ENCODE measurements at places on chromosomes 11 and 22.

DNA sequence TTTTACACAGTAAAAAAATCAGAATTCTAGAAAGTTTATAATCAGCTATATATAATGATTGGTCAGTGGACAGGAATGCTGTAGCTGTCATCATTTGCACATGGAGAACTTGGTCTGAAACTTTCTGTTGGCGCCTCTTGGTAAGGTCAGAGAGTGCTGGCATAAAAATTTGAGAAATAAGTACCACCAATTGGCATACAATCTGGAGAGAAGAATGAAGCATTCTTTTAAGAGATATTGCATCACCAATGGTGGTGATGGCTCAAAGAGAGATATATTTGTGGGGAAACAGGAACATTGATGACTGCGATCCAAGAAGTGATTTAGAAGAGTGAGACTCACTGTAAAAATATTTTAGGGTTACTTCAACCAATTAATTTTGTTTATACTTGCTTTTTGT lies 19.8 kb upstream of the OOSP1 start:
- no peak for DNase-seq

DNA sequence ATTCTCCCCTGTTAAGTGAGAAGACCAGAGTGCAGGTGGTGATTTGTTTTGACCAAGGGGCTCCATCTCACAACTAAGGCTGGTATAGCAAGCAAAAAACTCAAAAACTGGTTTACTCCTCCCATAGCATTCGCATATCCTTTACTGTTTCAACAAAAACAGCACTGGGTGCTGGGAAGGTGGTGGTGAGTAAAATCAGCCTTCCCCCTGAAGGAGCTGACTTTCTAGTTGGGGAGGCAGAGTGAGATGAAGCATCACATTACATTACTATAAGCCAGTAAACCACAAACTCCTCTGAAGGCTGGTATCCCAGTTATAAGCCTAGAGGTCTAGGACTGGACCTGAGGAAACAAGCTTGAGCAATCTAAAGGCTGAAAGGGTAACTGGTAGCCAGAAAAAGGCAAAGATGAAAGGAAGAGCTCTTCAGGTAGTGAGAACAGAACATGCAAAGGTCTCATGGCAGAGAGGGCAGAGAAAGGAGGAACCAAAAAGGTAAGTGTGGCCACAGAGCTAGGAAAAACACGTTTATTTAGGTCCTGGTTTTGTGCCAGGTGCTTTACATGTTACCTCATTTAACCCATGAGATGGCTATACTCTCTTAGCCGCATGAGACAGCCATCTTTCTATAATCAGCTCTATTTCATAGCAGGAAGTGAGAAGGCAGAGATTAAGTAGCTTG lies 22.3 kb downstream of the TMEM123 start:
- peak; percentile 54 for DNase-seq

DNA sequence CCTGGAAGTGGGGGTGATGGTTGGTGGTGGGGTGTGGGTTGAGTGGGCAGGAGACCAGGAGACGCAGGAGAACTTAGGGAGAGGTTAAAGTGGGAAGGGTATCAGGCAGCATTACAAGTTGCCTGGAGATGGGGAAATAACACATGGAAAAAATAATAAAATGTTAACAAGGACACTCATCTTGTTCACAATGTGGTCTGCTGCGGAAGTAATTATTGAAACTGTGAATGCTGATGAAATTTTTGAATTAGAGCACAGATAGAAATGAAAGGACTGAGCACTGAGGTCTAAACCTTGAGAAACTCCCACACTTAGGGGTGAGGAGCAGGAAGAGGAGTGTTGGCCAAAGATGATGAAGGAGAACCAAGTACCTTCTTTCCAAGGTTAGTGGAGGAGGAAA lies 346.0 kb upstream of the PLET1 start:
- DNase-seq, result no peak

DNA sequence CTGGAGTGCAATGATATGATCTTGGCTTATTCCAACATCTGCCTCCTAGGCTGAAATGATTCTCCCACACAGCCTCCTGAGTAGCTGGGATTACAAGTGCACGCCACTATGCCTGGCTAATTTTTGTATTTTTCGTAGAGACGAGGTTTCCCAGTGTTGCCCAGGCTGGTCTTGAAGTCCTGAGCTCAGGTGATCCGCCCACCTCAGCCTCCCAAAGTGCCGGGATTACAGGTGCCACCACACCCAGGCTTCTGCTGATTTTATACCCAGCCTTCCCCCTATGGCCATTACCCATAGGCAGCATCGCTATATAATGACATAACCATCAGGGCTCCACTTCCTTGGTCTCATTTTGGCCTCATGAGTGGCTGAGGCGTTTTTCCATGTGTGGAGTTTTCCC lies 60.6 kb upstream of the RAB1B start:
- no peak for DNase-seq

GRCh38 chr22:20656902-20657836 lies 116.7 kb upstream of the SERPIND1 start:
- DNase-seq, result no peak

GRCh38 chr22:44033694-44034093 lies 9.6 kb downstream of the PARVB start:
- no peak for DNase-seq

GRCh38 chr11:69442807-69443137 lies 38.7 kb upstream of the LINC01488 start:
- DNase-seq, result no peak

- peak; percentile 49 for DNase-seq
Observed at GRCh38 chr22:30262917-30263741, 3.5 kb downstream of the OSM start.

DNA sequence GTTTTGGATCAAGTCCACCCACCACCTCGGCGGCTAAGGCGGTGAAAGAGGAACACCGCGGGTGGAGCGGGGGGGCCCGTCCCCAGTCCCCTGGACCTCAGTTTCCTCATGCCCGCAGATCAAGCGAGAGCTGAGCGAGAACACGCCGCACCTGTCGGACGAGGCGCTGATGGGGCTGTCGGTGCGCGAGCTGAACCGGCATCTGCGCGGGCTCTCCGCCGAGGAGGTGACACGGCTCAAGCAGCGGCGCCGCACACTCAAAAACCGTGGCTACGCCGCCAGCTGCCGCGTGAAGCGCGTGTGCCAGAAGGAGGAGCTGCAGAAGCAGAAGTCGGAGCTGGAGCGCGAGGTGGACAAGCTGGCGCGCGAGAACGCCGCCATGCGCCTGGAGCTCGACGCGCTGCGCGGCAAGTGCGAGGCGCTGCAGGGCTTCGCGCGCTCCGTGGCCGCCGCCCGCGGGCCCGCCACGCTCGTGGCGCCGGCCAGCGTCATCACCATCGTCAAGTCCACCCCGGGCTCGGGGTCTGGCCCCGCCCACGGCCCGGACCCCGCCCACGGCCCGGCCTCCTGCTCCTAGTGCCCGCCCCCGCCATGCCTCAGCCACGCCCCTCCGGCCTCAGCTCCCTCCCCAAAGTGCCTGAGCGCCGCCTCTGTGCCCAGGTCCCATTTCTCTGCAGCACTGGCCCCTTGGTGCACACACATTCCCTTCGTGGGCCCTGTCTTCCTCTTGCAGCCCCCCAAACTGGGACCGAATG lies 12.7 kb downstream of the MAFF start:
- DNase-seq, result no peak

DNA sequence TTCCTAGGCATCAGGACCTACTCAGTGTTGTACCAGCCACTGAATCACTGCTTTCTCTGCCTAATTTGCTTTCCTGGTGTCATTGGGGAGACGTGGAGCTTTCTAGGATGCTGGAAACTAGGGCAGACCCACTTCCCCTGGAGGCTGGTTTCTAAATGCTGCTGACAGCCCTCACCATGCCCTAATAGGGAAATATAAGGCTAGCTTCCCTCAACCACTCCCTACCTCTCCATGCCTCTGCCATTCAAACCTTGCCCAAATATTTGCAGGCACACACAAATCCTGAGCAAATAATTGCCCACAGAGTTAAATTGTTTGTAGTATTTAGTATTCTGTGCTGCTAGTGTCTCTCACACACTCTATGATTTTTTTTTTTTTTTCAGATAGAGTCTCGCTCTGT lies 310.2 kb downstream of the DDX10 start:
- no peak for DNase-seq

DNA sequence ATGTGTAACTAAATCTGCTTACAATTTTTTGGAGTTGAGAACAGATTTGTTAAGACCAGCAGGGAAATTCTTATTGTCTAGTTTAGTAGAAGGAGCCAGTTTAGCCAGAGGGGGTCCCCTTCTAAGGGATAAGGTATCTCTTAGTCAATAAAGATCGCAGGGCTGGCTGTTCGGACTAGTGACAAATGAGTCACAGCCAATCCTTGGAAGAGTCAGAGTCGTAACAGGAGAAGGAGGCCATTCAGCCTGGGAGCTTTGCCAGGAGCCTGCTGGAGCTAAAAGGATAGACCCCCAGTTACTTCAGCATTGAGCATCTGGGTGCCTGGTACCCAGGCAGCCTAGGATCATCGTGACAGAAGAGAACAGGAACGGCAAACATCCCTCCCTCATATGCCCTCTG lies 191.6 kb upstream of the ARHGAP20 start:
- no peak for DNase-seq

DNA sequence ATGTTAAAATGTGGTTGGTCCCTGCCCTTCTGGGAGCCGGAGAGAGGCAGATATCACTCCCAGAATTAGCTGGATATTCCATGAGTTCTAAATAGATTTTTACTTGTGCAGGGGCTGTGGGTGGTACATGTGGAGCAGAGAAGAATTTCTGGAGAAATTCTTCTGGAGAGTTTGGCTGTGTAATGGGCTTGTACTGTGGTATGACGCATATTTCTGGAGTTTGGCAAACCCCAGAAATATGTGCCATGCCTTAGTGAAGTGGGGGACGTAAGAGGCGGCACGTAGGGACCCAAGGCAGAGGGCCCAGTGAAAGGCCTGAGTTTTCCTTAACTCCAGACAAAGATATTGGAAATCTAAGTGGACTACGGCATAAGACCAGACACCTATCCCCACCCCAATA lies 51.3 kb upstream of the TBCEL start:
- no peak for DNase-seq

DNA sequence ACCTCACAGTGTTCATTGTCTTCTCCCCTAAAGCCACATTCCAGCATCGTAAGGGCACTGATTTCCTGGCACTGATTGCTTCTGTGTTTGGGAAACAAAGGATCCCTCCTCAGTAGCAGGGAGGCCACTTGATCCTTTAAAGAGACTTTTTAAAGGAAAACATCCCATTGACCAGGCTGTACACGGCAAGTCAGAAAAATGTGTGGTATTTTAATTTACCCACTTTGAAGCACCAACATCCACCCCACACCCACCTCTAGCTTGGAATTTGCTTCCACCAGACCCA lies 364.9 kb downstream of the SHANK2 start:
- no peak for DNase-seq

DNA sequence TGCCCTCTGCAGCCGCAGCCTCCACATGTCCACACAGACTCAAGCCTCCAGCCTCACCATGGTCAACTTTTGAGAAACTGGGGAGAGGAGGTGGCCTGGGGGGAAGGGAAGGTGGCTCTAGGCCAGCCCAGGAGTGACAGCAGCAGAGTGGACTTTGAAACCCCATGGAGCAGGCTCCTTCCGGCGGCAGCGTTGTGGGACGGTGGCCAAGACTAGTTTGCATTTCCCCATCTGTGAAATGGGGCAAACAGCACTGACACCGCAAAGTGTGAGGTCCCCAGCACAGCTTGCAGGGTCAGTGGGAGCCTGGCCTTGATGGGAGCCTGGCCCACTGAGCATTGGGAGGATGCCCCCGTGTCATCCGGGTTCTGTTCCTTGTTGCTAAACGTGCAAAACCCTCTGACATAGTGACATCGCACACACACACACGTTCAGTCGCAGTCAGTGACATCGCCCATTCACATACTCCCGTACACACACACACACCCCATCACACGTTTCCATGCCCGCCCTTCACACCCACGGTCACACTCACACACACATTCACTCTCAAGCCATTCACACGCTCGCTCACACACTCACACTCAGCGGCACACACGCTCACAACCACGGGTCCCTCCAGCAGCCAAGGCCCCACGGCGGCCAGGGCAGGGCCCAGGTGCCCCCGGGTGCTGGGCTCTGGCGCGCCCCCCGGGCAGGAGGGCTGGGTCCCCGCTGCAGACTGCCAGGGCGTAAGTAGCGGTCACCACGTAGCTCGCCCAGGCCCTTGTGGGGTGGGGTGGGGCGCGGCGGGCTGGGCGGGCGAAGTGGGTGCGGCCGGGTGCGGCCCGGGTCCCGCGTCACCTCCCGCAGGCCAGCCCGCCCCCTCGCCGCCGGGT lies 585 bp downstream of the CYB5R3 start:
- DNase-seq, result no peak

DNA sequence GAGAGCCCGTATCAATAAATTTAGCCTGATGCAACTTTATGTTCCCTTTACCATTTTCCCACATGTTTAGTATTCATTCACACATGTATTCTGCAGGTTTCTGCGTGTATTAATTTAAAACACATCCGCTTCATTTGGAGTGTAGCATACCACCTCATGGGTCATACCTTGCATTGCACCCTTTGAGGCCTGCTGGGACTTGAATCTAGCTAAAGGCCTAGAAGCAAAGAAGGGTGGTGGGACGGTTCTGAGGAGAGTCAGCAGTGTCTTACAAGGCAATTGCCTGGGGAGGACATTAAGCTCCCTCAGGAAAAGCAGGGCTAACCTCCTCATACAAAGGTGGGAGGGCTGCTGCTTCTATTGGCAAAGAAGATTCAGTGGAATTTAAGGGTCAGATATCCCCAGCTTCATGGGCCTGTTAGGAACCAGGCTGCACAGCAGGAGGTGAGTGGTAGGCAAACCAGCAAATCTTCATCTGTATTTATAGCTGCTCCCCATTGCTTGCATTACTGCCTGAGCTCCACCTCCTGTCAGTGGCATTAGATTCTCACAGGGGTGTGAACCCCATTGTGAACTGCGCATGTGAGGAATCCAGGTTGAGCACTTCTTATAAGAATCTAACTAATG lies 15.9 kb upstream of the SNX19 start:
- no peak for DNase-seq

GRCh38 chr11:8049084-8049483 lies 31.9 kb upstream of the TUB start:
- DNase-seq, result no peak

GRCh38 chr11:16081382-16082094 lies 274.8 kb downstream of the SOX6 start:
- DNase-seq, result no peak

- DNase-seq, result no peak
Observed at GRCh38 chr11:118418766-118419165, 17.4 kb downstream of the ATP5MG start.

All from GF-D8 (cell line).